ENCODE measurements at places on chromosomes 12 and 14.

- DNase-seq: no peak
These were observed 26.0 kb downstream of the ADIPOR2 start for GRCh38 chr12:1716911-1717310.

- no peak for DNase-seq
These were observed 69.6 kb upstream of the AEBP2 start for GRCh38 chr12:19369691-19370148.

- DNase-seq: no peak
These were observed 218.9 kb downstream of the ADAMTS20 start for GRCh38 chr12:43332977-43333640.

DNA sequence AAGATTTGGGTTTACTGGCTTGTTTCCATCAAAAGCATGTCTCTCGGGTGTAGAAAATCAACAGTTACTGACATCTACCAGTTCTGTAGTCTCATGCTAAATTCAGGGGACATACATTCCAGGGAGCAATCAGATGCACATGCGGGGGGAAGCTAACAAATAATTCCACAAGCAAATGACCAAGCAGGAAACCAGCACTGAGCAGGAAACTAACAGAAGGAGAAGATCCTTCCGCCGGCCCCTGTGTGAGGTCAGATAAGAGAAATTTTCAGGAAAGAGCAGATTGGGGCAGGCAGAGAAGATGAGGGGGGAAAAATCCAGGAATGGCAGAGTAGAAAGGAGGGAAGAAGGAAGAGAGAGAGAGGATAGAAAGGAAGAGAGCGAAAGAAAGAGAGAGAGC lies 127.6 kb upstream of the TMCC3 start:
- DNase-seq: no peak

DNA sequence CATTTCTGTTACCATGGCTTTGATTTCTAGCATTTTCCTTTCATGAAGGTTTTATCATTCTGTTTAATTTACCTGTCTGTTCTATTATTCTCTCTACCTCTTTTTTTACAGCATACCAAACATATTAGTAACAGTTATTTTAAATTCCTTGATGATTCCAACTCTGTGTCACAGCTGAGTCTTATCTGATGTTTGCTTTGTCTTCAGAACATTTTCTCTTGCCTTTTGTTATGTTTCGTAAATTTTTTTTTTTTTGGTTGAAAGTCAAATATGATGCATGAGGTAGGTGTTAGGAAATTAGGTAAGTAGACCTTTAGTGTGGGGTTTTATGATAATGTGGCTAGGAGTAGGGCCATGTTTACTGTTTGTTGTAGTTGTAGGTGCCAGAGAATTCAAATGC lies 496.4 kb downstream of the FOXG1 start:
- no peak for DNase-seq

DNA sequence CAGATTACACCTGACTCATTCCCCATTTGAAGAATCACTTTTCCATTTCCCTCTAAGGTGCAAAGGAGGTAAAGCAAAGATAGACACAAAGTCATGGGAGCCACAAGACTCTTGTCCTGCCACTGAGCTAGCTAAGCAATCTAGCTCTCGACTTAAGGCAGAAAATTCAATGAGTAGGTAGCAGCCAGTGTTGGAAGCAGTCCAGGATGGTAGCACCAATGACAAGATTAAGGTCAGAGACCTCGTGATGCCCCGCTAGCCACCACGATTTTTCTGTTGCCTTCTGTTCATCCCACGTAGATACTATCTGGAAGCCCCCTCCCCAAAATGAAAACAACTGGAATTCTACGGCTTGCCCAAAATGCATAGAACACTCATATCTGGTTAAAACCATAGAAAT lies 1.4 kb downstream of the VAMP1 start:
- no peak for DNase-seq

- DNase-seq: no peak
These were observed 19.9 kb upstream of the RASSF8 start for GRCh38 chr12:25938581-25938980.

GRCh38 chr14:55382483-55382882 lies 29.1 kb downstream of the ATG14 start:
- no peak for DNase-seq

GRCh38 chr12:41604830-41605229 lies 416.7 kb downstream of the PDZRN4 start:
- no peak for DNase-seq
